Melanocyte of skin (primary cell): ENCODE measurements at places on chromosomes 5 and 9. TPM values are rescaled to one million over a fixed set of nuclear protein-coding genes. Genes with fewer than 3 reads are reported as not detected.

Gene OTP
- total RNA-seq, result not detected in 2 replicates

Gene CDX1
- not detected in 2 replicates for total RNA-seq

Gene ZBED3
- total RNA-seq, result 2.7 and 2.8 TPM in 2 replicates

Gene MVB12B
- 2.8 and 4.4 TPM in 2 replicates for total RNA-seq

Gene ADAMTSL2
- total RNA-seq, result not detected in 2 replicates

Gene TCF7
- total RNA-seq, result 1.5 and 3.3 TPM in 2 replicates
